ENCODE measurements at places on chromosomes 3 and 15.

- DNase-seq, result no peak
Measured at GRCh38 chr3:141059816-141060215, 8.7 kb downstream of the SPSB4 start.

- no peak for DNase-seq
Measured at GRCh38 chr15:85828874-85829273, 34.1 kb upstream of the KLHL25 start.

GRCh38 chr3:49867400-49867799 lies 2.3 kb downstream of the CAMKV start:
- DNase-seq, result no peak

DNA sequence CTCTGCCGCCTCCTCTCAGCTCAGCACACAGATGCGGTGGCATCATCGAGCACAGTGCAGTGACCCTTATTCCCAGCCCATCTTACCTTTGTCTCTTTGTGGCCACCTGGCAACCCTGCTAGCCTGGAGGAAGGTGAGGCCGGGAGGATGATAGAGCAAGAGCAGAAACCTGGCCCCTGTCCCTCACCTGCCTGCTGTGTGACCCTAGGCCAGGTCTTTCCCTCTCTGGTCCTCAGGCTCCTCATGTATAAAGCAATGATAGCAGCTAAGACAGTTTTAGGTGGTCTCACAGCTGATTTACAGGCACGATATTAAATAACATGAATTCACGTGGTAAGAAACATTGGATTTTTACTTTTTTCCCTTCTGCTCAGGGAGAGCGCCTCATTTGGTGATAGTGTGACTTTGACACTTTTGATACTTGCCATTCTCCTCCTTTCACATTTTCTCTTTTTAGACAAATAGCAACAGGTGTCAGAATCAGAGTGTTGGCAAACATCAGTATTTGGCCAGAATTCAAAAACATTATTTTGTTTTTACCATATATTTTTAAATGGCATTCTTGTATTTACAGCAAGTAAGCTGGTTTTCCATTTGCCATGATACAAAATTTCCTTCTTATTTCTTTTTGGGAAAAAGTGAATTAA lies 29.5 kb upstream of the CTSH start:
- no peak for DNase-seq

- no peak for DNase-seq
Measured at GRCh38 chr3:167899093-167899492, 163.6 kb downstream of the SERPINI1 start.

- DNase-seq, result no peak
Measured at GRCh38 chr3:78969483-78969882, 798.3 kb downstream of the ROBO1 start.

DNA sequence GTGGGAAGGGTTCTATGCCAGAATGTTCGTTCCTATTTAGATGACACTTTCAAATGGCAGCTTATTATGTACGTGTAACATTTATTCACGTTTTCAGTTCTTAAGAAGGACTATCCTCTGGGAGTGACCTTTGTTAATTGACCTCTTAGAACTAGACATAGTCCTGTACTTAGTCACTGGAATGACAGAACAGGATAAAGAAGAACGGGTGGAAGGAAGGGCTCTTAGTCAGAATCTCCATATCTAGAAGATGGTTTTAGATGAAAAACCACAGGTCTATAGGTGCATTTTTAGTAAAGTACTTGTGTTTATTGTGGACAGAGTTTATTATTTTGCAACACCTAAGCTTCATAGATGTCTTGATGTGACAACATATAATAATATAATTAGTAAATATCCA lies 6.5 kb downstream of the METTL6 start:
- no peak for DNase-seq

- DNase-seq, result no peak
Measured at GRCh38 chr3:127389420-127389819, 101.6 kb upstream of the PRR20G start.

DNA sequence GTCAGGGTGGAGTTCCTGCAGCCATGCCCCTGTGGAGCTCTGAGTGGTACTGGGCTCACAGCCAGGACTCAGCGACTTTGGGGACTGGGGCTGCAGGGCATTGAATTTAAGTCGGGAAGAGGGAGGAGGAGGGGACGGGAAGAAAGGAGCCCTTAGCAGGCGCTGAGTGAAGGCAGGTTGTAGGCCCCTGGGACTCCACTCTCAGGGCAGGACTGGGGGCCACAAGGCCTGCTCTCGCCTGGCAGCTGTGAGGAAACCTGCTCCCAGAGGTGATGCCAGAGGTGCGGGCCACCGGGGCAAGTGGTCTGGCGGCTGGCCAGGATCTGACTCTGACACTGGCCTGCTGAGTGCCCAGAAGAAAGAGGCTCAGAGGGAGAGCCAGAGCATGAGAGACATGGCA lies 73.5 kb downstream of the EPHB3 start:
- DNase-seq, result no peak

- no peak for DNase-seq
Measured at GRCh38 chr3:43154980-43155379, 49.1 kb upstream of the POMGNT2 start.

GRCh38 chr15:57307527-57308169 lies 68.7 kb upstream of the CGNL1 start:
- no peak for DNase-seq

DNA sequence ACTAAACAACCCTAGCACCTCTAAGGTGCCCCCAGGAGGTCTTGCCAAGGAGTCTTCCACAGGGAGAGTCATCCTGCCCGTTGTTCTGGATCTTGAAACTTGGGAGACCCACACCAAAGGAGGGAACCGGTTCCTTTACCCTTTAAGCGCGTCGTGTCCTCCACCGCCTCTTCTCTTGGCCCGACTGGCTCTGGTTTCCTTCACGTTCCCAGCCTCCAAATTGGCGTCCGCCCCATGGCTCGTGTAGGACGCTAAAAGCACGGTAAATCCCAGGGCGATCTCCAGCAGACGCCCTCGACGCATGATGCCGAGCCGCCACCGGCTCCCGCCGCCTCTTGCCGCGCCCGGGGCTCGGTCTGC lies 1.1 kb downstream of the FBN1 start:
- no peak for DNase-seq

- DNase-seq, result no peak
Measured at GRCh38 chr15:60351066-60351465, 46.7 kb downstream of the ANXA2 start.

DNA sequence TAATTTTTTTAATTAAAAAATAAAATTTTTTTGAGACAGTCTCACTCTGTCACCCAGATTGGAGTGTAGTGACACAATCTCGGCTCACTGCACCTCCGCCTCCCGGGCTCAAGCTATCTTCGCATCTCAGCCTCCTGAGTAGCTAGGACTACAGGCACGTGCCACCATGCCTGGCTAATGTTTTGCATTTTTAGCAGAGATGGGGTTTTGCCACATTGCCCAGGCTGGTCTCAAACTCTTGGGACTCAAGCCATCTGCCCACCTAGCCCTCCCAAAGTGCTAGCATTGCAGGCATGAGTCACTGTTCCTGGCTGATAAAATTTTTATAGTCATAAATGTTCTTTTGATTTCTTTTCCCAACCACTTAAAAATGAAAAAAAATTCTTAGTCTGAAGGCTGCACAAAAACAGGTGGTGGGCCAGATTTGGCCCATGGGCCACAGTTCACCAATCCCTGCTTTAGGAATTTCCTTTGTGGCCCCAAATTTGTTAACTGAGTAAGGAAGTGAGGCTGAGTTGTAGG lies 9.2 kb downstream of the UBA5 start:
- DNase-seq, result no peak

GRCh38 chr15:79978260-79978654 lies 7.3 kb upstream of the BCL2A1 start:
- DNase-seq, result no peak

GRCh38 chr15:37882640-37883039 lies 51.8 kb upstream of the TMCO5A start:
- no peak for DNase-seq

GRCh38 chr15:58293622-58294550 lies 137.9 kb upstream of the LIPC start:
- DNase-seq, result no peak

DNA sequence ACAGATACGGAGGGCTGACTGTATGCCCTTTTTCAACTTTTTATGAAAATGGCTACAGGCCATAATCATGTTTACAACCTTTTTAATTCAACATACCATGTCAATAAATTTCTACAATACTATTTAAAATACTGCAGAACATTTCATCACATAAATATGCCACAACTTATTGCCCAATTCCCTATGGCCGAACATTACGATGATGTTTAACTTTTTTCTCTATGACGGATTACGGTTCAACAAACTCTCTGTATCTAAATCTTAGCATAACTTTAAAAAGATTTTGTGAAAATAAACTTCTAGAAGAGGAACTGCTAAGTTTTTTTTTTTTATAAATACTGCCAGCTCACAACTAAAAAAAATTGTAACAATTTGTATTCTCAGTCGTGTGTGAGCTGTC lies 220.4 kb downstream of the OSBPL10 start:
- DNase-seq, result no peak

- no peak for DNase-seq
Measured at GRCh38 chr15:94670438-94671034, 439.2 kb downstream of the MCTP2 start.

GRCh38 chr3:136910697-136911096 lies 47.1 kb upstream of the IL20RB start:
- DNase-seq, result no peak

- DNase-seq, result peak; percentile 43
Measured at GRCh38 chr3:46442576-46443530, 21.9 kb downstream of the LTF start.

- no peak for DNase-seq
Measured at GRCh38 chr15:53716909-53717876, 42.3 kb downstream of the WDR72 start.

- DNase-seq, result no peak
Measured at GRCh38 chr3:110164632-110165369, 827.5 kb upstream of the DPPA4 start.

GRCh38 chr15:70186152-70186551 lies 88.4 kb upstream of the TLE3 start:
- DNase-seq, result no peak

- DNase-seq, result no peak
Measured at GRCh38 chr3:130906374-130906995, 12.6 kb downstream of the ATP2C1 start.

- DNase-seq, result no peak
Measured at GRCh38 chr15:83720468-83720867, 66.5 kb downstream of the ADAMTSL3 start.

GRCh38 chr3:151351219-151351618 lies 21.9 kb upstream of the P2RY13 start:
- DNase-seq, result no peak

DNA sequence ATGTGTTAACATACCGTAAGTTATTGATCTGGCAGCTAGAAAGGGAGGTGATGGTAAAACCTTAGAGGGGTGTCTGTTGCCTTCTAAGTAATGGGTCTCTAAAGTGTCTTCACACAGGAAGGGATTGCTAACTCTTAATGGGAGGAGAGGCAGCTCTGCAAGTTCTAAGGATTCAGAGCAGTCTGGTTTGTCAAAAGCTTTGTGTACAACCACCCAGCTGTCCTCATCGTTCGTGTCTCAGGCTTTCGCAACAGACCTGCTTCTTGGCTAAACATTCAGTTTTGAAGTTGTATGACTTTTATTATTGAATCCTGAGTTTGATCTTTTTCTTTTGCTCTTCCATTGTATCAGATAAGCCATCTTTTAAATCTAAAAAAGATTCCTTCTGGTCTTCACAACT lies 404.9 kb downstream of the SQOR start:
- no peak for DNase-seq

Data from CD4-positive, alpha-beta T cell treated with Interleukin-4 for 4 hours (primary cell).